CD4-positive, alpha-beta T cell treated with Interferon gamma for 1 hour (primary cell): ENCODE measurements at places on chromosomes 5 and 9.

DNA sequence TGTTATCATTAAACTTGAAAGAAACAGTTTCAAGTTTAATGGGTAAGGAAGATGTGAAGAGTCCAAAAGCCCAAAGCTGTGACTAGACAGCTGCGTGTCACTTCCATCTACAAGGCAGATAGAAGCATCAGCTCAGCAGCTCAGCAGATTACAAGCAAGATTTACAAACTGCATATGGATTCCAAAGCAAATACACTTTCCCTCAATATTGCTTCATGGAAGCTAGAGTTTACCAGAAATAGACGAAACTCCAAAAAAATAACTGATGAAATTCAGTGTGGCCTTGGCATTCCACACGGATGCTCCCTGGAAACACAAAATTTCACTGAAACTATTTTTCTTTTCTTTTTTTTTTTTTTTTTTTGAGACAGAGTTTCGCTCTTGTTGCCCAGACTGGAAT, 17.9 kb downstream of the MYO10 start:
- DNase-seq: no peak

DNA sequence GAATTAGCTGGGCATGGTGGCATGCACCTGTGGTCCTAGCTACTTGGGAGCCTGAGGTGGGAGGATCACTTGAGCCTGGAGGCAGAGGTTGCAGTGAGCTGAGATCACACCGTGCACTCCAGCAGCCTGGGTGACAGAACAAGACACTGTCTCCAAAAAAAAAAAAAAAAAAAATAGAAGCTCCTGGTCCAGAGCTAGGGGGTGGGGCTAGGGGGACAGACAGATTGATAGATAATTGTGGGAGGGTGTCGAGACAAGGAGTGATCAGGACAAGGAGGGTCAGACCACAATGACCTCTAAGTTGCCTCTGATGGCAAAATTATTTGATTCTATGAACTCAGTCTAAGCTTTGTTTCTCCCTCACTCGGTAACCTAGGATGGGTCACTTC, 6.6 kb upstream of the PHF19 start:
- DNase-seq: no peak

DNA sequence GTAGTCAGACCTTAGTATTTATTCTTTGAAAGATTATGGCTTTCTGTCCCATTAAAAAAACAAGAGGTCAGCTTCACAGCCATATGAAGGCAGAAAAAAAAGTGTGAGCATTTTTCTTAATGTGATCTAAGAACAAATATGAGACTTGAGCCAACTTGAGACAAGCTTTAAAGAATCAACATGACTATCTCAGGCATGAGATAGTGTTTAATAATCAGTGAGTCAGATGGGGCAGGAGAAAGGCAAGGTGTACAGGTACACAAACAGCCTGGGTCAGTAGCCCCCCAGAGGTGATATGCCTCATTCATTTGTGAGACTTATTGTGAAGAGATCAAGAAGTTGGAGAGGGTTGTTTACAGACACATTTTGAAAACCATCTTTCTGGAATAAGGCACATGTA, 83.6 kb downstream of the GDNF start:
- DNase-seq: no peak

DNA sequence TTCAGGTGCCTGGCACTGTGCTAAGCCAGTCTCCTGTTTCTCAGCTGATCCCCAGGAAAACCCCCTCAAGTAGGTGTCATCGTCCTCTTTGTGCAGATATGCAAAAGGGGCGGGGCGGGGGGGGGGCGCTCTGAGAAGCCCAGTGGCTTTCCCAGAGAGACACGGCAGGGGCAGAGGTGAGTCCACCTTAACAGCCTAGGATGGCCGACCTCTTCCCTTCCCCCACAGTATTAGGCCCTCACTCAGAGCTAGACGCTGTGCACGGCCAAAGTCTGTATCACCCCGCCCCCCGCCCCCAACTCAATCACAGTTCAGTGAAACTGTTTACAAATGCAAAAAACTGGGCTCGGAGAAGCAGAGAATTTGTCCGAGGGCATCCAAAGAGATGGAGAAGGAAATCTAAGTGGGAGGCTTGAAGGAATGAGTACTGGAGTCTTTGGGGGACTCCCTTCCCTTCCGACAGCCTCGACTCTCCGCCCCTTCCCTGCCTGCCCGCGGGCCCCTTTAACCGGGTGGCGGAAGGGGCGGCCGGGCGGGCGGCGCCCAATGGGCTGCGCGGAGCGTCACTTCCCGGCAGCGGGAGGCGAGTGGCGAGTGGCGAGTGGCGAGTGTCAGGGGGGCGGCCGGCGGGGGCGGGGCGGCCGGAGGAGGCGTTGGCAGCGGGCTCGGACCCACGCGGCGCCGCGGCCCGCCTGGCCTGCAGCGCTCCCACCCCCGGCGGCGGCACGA, at the start of gene ERGIC1:
TSS of gene ERGIC1 (plus strand) at position 566 of the 729 bp plus-strand sequence. CDS start at position 729, 163 bp downstream.
- peak; percentile 79 for DNase-seq

DNA sequence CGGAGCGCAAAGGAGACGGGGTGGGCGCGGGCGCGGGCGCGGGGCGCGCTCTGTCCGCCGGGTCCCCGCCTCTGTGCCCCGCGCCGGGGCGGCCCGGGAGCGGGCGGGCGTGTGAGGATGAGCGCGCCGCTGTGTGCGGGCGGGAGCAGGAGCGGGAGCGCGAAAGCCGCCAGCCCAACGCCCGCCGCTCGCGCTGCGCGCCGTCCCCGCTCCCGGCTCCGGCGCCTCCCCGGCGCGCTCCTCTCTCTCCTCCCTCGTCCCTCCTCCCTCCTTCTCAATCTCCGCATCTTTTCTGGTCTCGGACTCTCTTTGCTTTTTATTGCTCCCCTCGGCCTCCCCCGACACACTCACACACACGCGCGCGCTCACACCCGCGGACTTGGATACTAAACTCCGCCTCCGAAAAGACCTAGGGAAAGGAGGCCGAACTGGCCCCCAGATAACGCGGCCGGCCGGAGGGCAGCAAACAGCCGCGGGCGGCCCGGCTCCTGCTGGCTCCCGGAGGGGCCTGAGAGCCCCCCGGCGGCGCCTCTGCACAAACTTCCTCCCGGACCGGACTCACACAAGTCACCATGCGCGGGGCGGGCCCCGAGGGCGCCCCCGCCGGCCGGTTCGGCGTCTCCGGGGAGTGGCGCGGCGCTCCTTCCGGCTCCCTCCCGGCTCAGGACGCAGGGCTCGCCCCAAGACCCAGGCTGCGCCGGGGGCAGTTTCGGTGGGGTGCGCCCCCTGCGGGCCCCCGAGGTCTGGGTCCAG, at the start of gene FIBCD1:
TSS of gene FIBCD1 (minus strand) at position 596 of the 753 bp plus-strand sequence. CDS start 640 bp downstream, outside the sequence.
- no peak for DNase-seq

GRCh38 chr5:33810491-33811120, 81.2 kb downstream of the ADAMTS12 start:
- no peak for DNase-seq

- DNase-seq: no peak
Observed at GRCh38 chr5:14327624-14328023, 184.5 kb downstream of the TRIO start.

DNA sequence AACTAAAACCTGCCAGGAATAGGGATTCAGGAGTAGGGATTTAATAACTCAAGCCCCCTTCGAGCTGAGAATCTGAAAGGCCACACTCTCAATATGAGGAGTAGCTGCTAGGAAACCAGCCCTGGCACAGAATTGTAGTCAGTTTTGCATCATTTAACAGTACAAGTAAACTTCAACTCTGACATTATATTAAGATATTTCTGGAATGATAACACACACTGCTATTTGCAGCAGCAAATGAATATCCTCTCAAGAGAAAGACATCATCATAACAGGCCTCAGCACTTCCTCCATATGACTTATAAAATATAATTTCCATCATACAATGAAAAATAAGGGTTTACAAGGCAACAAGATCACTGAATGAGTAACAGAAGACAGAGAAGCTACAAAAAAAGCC, 138.2 kb upstream of the RFX3 start:
- no peak for DNase-seq

- DNase-seq: no peak
Observed at GRCh38 chr9:116998305-116998704, 311.2 kb downstream of the TRIM32 start.

- no peak for DNase-seq
Observed at GRCh38 chr9:101739311-101739710, 864 bp upstream of the GRIN3A start.

DNA sequence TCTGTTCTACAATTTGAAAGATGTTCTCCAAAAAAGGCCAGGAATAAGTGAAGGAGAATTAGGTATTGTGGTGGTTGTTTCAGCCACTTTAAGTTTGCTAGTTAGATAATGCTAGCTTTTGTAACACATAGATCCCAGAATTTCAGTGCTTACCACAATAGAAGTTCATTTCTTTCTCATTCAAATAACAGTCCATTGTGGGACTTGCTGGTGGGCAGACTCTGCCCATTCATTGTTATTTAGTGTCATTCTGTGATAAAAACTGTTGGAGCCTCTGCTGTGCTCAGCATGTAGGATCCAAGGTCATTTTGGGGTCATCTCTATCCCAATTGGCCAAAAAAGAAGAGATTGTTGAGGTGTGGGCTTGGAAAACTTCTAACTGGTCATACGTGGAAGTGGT, 106.8 kb downstream of the CCDC192 start:
- no peak for DNase-seq

DNA sequence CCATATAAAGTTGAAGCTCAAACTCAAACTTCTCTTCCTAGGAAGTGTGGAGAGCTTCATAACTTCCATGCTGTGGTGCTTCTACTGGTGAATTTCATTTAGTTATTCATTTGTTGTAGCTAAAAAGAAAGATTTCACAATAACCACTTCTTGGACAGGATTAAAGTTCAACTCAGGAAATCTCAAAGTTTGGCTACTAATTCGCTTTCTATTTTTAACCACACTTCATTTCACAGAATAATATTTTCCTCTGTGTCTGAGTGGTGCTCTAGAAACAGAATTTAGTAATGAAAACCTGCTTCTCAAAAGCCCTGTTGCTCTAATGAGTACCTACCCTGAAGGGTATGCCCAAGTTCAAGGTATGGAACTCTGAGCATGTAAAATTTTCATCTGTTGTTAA, 73.9 kb downstream of the ACTBL2 start:
- DNase-seq: no peak

DNA sequence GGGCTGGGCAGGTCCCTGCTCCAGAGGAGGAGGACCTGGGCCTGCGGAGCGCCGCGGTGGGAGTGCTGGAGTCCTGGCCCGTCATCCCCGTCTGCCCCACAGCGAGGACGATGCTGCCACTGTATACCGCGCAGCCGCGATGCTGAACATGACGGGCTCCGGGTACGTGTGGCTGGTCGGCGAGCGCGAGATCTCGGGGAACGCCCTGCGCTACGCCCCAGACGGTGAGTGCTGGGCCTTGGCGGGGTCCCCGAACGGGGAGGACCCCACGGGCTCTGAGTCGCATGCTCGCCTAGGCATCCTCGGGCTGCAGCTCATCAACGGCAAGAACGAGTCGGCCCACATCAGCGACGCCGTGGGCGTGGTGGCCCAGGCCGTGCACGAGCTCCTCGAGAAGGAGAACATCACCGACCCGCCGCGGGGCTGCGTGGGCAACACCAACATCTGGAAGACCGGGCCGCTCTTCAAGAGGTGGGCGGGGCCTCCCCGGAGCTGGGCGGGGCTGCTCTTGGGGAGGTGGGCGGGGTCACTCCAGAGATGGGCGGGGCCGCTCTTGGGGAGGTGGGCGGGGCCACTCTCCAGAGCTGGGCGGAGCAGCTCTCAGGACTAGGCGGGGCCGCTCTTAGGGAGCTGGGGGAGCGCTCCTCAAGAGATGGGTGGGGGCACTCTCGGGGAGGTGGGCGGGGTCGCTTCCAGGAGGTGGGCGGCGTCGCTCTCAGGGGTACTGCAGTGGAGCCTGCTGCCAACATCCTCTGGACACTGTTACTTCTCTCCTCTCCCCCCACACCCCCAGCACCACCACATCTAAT, 13.1 kb downstream of the LRRC26 start:
- peak; percentile 27 for DNase-seq

DNA sequence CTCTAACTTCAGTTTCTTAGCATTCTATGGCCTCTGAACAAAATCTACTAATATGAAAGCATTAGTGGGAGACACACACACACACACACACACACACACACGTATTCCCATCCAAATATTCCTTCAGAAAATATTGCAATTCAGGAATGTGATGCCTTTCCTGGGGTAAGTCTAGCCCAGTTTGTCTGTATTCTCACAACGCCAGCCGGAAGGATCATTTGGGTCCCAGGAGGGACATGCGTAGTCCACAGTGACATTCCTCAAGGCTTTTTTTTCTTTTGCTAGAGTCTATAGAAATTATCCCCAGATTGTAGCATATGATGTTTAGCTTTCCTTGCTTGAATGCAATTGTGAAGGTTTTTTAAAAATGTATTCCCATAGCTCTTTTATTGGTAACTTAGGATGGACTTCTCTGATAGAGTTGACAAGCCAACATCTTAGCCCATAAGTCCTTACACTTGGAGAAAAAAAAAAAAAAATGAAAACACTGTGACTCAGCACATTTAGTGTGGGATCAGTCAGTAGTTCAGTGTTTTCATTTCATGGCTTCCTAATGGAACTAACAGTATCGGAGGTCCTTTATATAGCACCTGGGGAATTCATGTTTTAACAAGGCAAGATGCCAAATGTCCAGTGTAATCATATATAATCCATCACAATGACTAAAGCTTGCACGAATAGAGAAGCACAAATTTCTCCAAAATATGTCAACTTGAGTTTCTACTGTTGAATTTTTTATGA, 316.5 kb downstream of the DIRAS2 start:
- DNase-seq: no peak

DNA sequence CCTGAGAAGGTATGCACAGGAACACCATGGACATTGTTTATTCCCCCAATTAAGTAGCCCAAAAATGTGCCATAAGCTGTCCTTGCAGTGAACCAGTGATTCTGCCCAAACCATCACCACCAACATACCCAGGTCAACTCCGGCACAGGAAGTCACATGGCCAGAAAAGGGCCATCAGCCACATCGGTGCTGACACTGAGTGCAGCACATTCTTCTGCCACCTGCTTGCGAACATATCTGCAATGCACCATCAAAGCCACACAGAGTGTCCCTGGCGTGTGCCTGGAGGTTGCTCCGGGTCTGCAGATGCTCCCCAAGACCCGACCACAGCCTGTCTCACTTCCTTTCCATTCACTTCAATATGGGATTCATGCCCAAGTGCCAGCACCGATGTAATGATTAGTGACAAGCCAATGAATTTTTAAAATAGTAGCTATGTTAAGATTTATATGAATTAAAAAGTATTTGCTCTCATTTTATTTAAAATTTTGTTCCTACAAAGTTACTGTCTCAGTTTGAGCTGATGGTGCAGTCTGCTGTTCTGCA, 37.6 kb downstream of the SYK start:
- DNase-seq: no peak

- DNase-seq: no peak
Observed at GRCh38 chr5:111704452-111705085, 52.4 kb downstream of the NREP start.

DNA sequence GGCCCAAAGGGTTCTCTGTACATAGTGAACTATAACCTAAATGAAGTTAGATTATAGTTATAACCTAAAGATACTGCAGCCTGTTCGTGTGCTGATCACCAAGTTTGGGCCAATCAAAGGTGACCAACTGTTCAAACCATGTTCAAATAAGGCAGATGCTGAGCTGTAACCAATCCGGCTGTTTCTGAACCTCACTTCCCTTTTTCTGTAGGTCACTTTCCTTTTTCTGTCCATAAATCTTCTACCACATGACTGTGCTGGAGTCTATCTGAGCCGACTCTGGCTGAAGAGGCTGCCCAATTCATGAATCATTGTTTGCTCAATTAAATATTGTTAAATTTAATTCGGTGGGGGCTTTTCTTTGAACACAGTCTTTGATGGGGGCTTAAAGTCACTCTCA, 1920.2 kb downstream of the MAT2B start:
- no peak for DNase-seq
